ENCODE measurements at places on chromosomes 11 and 22.

GRCh38 chr11:23124996-23125395 is 264.7 kb upstream of the CCDC179 start:
- DNase-seq, result no peak

DNA sequence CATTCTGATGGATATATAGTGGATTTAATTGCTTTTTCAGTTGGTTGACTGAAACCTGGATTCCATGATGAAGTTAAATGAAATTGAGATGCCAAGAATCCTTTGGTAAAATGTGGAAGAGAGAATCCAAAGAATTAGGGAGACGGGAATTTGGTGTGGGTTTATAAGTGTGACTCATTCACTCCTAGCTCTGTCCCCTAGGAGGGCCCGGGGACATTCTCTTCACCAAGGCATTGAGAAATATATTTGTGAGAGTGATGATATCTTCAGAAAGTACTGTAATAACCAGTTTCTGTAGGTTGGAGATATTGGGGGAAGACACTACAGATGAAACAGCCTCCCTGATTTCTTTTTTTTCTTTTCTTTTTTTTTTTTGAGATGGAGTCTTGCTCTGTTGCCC is 13.6 kb upstream of the PHOX2A start:
- no peak for DNase-seq

GRCh38 chr11:96107143-96107824 is 183.4 kb upstream of the MTMR2 start:
- no peak for DNase-seq

DNA sequence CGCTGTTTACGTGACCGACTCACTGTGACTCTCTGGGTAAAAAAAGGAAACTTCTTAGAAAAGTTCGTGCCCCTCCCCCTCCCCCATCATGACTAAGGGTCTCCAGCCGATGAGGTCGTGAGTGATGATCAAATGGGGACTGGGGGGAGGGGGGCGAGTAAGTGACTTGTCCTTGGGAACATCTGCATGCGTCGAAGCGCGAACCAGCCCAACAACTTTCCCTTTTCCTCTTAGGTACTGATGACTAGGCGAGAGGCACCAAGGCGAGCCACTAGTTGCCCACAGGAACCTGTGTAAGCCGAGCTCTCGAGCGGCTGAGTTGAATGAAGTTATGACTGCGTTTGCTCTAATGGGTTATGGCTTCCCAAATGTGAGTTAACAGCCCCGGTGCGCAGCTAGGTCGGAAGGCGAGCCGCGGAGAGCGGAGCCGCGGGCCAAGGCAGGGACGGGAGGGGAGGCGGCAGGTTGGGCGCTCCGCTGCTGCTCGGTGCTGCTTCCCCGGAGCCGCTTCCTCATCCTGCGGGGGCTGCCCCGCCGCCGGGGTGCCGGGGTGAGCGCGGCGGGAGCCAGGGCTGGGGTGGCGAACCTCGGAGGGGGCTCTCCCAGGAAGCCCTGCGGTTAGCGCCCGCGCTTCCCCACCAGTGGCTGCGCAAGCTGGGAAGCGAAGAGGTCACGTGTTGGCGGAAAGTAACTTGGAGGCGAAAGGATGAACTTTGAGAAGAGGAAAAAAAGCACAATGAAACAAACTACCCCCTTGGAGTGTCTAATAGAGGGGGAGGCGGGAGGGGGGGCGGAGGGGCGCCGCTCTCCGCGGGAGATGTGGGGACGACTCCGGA is 22.1 kb upstream of the BDNF start:
- no peak for DNase-seq

DNA sequence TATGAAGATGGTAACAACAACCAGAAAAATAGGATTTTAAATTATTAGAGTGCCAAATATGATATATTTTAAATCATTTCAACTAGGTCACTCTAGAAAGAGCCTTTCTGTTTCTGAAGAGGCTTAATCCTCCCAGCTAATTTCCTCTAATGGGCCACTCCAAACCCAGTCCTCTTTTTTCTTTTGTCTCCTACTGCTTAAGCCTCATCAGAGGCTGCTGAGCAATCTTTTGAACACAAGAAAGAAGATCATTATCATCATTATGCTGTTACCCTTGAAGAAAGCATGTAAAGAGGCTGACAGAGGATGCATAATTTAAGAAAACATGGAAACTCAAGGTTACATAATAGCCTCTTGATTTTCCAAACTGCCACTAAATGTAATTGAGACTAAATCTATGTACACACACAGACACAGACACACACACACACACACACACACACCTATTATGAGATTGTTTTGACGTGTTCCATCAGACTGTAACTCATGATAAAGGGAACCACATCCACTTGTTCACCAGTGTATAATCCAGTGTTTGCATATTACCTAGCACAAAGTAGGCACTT is 519.6 kb downstream of the METTL15 start:
- no peak for DNase-seq

DNA sequence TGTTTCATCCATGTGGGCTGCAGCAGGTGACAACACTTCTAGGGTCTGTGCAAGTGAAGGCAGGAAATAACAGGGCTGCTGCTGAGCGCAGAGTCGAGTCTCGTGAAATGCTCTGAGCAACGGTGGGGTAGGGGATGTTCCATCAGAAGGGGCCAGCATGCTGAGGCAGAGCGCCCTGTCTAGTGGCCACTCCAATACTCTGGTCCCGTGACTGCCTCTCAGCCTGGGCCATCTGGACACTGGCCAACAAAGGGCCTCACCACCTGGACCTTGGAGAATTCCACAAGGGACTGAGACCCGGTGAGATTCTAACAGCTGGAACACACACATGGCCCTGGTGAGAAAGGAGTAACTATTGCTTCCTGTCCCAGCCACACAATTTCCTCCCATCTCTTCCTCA is 375.7 kb downstream of the SHANK2 start:
- DNase-seq, result no peak

Measured in OCI-LY7 (cell line).